ENCODE measurements at places on chromosomes 7 and 10.

DNA sequence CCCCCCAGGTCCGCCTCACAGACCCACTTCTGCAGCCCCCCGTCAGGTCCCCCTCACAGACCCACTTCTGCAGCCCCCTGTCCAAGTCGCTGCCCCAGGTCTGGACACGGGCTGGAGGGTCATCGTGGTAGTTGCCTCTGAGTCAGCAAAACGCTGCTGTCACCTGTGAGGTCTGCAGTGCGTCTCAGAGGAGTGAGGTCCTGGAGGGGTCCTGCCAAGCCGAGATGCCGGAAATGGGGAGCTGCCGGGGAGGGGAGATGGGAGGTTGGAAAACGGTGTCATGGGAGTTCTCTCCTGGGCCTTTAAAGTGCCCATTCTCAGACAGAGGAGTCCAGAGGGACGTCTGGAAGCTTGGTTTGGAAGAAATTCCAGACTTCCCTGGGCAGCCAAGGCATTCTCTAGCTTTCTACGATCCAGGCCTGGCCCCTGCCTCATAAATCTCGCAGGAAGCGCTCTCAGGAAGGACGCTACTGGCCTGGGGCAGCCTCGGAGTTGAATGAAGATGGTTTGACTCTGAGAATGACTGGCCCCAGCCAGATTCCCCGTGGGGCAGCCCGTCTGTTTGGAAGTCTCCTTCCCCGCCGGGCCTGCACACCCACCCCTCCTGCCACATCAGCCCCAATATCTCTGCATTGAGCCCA is 38.7 kb downstream of the CALML3 start:
- DNase-seq, result no peak

GRCh38 chr7:148672041-148672440 is 26.7 kb upstream of the CUL1 start:
- no peak for DNase-seq

DNA sequence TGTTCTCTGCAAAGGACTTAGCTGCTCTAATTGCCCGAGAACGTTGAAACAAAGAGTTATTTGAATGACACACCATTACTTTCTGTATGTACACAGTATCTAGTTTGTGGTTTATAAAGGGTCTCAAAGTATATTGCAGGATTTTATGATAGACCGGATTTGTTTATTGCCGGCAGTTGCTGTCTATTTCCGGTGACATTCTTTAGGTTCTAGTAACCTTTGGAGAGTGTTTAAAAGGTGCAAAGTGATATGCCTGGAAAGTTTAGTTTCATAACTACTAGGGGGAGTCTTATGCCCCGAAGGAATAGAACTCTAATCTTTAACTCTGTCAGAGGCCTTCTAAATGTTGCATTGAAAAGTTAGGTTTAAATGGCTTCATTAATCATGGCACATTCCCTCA is 63.8 kb downstream of the PAPSS2 start:
- DNase-seq, result no peak

- no peak for DNase-seq
Measured at GRCh38 chr10:44552726-44553125, 167.8 kb upstream of the CXCL12 start.

- no peak for DNase-seq
Measured at GRCh38 chr7:102393467-102393866, 2.7 kb upstream of the PRKRIP1 start.

GRCh38 chr7:155660059-155660757 is 15.7 kb downstream of the RBM33 start:
- no peak for DNase-seq

DNA sequence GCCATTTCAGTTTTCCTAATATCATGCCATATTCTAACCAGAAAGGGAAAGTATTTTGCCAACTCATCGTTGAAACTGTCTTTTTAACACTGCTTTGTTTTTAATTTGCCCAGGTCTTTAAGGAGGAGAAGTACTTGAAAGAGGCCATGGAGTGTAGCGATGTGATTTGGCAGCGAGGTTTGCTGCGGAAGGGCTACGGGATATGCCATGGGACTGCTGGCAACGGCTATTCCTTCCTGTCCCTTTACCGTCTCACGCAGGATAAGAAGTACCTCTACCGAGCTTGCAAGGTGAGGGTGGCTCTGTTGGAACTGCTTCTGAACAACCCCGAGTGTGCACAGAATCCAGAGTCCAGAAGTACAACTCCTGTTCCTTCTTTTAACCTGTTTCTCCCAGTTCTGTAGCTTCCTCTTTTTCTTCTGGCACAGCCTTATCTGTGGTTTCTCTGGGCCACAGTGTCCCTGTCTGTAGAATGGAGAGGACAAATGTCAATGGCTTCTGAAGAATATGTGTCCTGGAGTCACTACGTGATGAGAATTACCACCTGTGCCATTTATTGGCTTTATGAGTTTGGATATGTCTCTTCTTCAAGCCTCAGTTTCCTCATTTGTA is 60.1 kb downstream of the LANCL2 start:
- DNase-seq, result no peak

- DNase-seq, result no peak
Measured at GRCh38 chr10:95657250-95657649, 739 bp upstream of the ALDH18A1 start.

DNA sequence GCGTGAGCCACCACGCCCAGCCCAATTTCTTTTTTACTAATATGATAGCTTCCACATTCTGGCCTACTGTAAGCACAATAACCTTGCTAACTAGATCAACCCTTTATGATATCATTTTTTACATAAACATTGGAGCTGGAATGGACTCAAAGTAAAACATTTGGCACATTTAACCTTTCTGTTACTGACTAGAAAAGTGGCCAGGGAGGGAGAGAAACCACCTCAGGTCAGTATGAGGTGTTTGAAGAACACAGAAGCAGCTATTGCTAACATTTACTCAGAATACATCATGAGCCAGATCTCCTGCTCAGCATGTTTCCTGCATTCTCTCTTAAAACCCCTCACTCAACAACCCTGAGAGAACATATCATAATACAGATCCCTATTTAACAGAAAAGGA is 27.3 kb downstream of the SGMS1 start:
- DNase-seq, result no peak

DNA sequence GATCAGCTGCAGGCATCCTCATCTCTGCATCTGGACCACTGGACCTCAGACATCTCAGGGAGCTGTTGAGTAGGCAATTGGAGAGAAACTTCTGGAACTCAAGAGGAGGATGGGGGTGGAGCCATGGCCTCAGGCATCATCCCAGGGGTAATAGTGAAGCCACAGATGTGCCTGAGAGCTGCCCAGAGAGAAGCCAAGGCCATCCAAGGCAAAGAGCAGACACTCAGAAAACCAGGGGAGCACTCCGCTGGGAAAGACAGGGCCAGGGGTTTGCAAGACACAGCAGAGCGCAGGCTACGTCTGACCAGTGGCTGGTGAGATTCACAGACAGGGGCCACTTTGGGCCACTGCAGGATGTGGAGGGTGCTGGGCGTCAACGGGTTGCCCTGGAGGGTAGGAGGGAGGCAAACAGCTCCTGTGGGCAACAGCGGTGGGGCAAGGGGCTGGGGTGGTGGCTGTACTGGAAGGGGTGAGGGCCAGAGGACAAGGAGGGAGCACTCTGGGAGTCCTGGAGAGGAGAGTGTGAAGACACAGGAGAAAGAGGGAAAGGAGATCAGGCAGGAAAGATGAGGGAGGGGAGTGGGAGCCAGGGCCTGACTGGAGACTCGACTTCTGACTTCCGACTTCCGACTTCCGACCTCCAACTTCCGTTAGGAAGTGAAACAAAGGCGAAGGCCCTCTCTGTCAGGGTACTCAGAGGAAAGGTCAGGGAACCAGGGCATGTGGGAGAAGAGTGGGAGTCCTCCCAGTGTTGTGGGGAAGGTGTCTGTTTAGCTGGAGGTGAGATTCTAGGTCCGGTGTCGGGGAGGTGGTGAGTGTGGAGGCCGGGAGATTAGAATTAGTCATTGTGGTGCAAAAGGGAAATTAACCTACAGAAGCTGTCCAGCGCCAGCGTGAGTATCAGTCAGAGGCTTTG is 69.7 kb upstream of the ANTXRL start:
- DNase-seq, result no peak

- DNase-seq, result no peak
Measured at GRCh38 chr10:124742413-124743190, 1.6 kb downstream of the FAM53B start.

GRCh38 chr10:74738985-74739567 is 87.3 kb upstream of the KAT6B start:
- DNase-seq, result no peak

GRCh38 chr7:24325708-24326107 is 41.7 kb downstream of the NPY start:
- no peak for DNase-seq

DNA sequence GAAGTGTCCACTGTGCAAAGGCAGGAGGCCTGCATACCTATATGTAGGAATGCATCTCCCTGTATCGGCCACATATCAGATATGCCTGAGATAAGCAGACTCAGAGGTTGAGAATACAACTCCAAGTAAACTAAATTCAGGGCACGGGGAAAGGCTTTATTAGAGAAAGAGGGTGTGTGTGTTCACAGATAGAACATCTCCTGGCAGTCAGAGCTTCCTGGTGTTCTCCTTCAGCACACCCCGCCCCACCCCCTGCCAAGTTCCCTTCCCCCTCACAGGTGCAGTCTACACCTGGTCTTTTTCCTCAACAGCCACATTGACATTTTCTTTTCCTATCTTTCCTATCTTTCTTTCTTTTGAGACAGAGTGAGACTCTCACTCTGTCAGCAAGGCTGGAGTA is 17.1 kb downstream of the GBX1 start:
- DNase-seq, result no peak

DNA sequence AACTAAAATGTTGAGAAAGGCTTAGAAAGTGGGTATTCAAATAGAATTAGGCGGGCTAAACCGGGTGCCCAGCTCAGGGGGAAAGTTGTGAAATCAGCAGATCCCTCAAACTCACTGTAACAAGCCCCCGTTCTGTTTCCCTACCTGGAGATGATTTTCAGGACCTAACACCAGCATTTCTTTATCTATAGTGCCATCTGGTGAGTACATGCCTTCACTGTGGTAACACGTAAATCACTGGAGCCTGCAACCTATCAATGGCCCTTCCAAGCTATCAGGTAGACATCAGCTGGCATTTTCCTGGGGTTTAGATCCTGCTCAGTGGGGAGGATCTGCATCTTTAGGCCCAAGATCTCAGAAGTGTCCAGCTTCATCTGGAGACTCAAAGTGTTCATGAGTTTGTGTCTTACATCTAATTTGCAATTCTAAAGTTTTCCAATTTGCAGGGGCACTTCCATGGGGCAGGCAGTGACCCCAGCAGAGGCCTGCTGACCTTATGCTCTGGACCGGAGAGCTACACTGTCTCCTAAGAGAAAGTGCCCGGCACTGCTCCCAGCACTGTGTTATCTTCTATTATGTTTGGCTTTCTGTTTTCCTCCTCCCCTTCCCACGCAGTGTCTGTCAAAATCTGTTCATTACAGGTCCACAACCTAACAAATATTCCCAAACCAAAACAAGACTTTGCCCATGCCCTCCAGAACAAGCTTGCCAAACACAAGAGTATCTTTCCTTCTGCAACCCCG is 132.5 kb downstream of the LSM5 start:
- no peak for DNase-seq

DNA sequence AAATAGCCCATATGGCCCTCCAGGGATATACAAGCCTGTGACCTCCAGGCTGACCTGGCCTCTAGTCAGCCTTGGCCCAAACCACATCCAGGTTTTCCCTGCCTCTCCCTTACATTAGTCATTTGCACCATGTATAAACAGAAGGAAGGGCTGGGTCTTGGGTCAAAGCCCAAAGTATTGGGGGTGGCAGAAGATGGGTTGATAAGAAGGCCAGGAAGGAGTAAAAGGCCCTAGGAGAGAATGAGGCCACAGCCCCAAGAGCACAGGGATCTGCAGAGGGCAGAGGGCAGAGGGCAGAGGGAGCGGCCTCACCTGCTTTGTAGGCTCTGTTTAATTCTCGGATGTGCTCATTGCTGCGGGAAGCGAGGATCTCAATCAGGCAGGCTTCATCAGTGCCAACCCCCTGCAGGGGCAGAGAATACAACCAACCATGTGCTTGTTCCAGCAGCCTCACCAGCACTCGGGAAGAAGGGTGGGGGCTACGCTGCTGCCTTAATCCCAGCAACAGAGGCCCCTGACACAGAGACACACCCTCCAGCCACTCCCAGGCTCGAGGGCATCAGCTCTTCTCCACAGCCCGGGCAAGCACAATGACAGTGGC is 31.3 kb downstream of the PLAC9 start:
- DNase-seq, result no peak

GRCh38 chr7:24617957-24618616 is 44.8 kb downstream of the PALS2 start:
- DNase-seq, result no peak

Data from renal cortex interstitium (tissue), 15 donors.